ENCODE measurements at places on chromosomes 3 and 15. TPM values are rescaled to one million over a fixed set of nuclear protein-coding genes. Genes with fewer than 3 reads are reported as not detected.

USP13 gene
- total RNA-seq = 6.4 TPM

DNAJA4 gene
- 2.4 TPM for total RNA-seq

B2M gene
- total RNA-seq = 2,652 TPM

ILDR1 gene
- total RNA-seq = 0.43 TPM

NPAP1 gene
- 0.07 TPM for total RNA-seq

NUTM1 gene
- not detected for total RNA-seq

TRAIP gene
- 0.72 TPM for total RNA-seq

CILP gene
- 0.62 TPM for total RNA-seq

NR1I2 gene
- total RNA-seq = 188 TPM

C3orf49 gene
- not detected for total RNA-seq

GHSR gene
- total RNA-seq = not detected

FYCO1 gene
- total RNA-seq = 21.3 TPM

MASP1 gene
- 146 TPM for total RNA-seq

CTSH gene
- total RNA-seq = 183 TPM

ZNF80 gene
- total RNA-seq = not detected

GABRR3 gene
- not detected for total RNA-seq

AQP9 gene
- 178 TPM for total RNA-seq

UROC1 gene
- 36.9 TPM for total RNA-seq

ASB14 gene
- total RNA-seq = not detected

CEP152 gene
- total RNA-seq = 2.8 TPM

GP9 gene
- not detected for total RNA-seq

RASGRF1 gene
- 0.29 TPM for total RNA-seq

CP gene
- 2,181 TPM for total RNA-seq

MINDY2 gene
- 8.8 TPM for total RNA-seq

ALS2CL gene
- 15.5 TPM for total RNA-seq

GABRG3 gene
- not detected for total RNA-seq

CIB2 gene
- total RNA-seq = 0.74 TPM

CD86 gene
- total RNA-seq = 3.4 TPM

SKOR1 gene
- 0.09 TPM for total RNA-seq

All from right lobe of liver (tissue), 6 donors.